ENCODE measurements at places on chromosomes 7 and 10. TPM values are rescaled to one million over a fixed set of nuclear protein-coding genes. Genes with fewer than 3 reads are reported as not detected.

Gene PLEKHS1
- not detected for total RNA-seq

DNA sequence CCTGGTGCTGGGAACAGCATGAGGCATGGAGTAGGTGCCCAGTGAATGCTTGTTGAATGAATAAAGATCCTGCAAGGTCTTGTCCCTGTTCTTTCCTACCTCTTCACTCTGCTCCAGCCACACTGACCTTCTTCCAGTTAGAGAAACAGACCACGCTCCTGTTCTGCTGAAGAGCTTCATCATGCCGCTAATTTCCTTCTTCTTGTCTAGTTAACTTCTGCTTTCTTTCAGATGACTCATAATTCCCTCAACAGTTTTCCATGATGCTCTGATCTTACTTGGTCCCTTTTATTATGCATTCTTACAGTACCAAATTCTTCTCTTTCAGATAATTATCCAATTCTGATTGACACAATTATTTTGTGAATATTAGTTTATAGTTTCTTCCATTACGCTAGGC is 59.5 kb upstream of the C1QL3 start:
- no peak for DNase-seq

GRCh38 chr7:150784954-150785353 is 15.2 kb downstream of the TMEM176B start:
- no peak for DNase-seq

Gene OR9A2
- not detected for total RNA-seq

- DNase-seq, result peak; percentile 51
Observed at GRCh38 chr10:89469517-89469916, 55.1 kb downstream of the IFIT5 start.

Gene NEUROG3
- total RNA-seq, result not detected

DNA sequence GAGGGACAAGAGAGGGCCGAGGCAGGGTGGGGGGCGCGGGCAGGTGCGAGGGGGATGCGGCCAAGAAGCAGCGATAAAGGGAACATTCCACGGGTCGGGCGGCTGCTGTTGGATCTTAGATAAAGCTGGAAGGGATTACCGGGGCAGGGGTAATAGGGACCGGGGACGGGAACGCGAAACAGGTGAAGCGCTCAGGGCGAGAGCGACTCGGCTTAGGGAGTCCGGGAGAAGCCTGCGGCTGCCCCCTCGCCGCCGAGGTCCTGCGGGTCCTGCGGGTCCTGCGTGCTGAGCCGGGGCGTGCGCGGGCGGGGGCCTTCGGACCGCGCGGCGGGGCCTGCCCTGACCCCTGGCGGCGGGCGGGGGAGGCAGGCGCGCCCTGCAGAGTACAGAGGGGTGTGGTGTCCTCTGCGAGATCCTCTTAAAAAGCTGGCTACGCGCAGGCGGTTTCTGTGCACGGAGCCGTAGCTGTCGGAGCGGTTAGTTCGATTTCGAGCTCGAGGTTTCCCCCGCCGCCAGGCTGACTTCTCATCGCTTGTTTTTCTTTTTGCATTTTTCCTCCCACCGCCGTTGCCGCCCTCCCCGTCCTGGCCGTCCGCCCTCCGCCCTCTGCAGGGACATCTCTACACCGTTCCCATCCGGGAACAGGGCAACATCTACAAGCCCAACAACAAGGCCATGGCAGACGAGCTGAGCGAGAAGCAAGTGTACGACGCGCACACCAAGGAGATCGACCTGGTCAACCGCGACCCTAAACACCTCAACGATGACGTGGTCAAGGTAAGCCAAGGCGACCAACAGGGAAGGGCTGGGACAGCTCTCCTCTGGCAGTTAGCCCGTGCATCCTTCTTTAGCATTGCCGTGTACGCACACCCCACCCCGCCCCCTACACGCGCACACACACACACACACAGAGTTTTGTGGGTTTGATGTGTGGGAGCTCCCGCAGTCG is 1.4 kb downstream of the CAV1 start:
- peak; percentile 84 for DNase-seq

Gene MMP21
- total RNA-seq, result not detected

Gene XRCC2
- total RNA-seq, result 8.5 TPM

DNA sequence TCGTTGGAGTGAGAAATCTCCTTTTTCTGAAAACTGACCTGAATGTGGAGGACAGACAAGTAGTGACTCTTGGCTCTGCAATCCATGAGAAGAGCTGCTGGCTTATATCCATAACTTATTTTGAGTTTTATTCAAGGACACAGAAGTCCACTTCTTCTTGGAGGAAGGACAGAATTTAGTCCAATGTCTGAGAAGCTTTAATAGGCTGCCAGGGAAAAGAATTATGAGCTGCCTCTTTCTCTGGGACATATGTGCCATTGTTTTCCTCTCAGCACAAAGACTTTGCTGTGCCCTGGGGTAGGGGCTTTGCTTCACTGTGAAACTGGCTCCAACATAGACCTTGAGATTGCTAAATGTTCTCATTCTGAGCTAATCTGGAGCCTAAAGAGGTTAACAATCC is 20.5 kb upstream of the AOC1 start:
- no peak for DNase-seq

Gene SEMA3D
- 10.3 TPM for total RNA-seq

Measured in endothelial cell of umbilical vein (primary cell).